ENCODE measurements at places on chromosomes 16 and 17. TPM values are rescaled to one million over a fixed set of nuclear protein-coding genes. Genes with fewer than 3 reads are reported as not detected.

- peak; percentile 61 for DNase-seq
- peak overlapping the region; percentile 62 for H3K4me3 ChIP-seq
- H3K4me1 ChIP-seq = peaks cover 18% of the 10 kb centered on the region
These were observed 690 bp downstream of the PITPNC1 start for GRCh38 chr17:67377488-67378453.

- H3K4me3 ChIP-seq = no peak overlapping the region
- no peaks in the 10 kb centered on the region for H3K4me1 ChIP-seq
- H3K27me3 ChIP-seq = no peaks in the 10 kb centered on the region
- DNase-seq = no peak
- H3K27ac ChIP-seq = no peak overlapping the region
- no peaks in the 10 kb centered on the region for H3K36me3 ChIP-seq
These were observed 882.8 kb upstream of the SOX9 start for GRCh38 chr17:71237903-71238538.

- no peaks in the 10 kb centered on the region for H3K36me3 ChIP-seq
- peak; percentile 76 for DNase-seq
- H3K27me3 ChIP-seq = no peaks in the 10 kb centered on the region
- H3K27ac ChIP-seq = no peak overlapping the region
- H3K4me3 ChIP-seq = peak overlapping the region; percentile 47
- peaks cover 25% of the 10 kb centered on the region for H3K4me1 ChIP-seq
These were observed 16.9 kb downstream of the GRIN2C start for GRCh38 chr17:74842599-74843351.

DNA sequence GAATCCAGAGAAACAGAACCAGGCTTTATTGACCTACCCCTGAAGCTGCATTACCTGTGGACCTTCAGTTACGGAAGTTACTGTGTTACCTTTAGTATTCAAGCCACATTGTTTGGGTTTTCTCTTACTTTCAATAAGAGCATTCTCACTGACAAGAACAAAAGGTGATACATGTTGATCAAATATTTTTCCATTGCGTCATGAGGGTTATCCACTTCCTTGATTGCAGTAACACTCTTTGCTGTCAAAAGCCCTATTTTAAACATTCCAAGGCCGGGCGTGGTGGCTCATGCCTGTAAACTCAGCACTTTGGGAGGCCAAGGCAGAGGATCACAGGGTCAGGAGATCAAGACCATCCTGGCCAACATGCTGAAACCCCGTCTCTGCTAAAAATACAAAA, 28.6 kb upstream of the PAFAH1B1 start:
- no peak overlapping the region for H3K27ac ChIP-seq
- H3K4me1 ChIP-seq = no peaks in the 10 kb centered on the region
- H3K36me3 ChIP-seq = no peaks in the 10 kb centered on the region
- no peak overlapping the region for H3K4me3 ChIP-seq

- H3K36me3 ChIP-seq = no peaks in the 10 kb centered on the region
- H3K4me3 ChIP-seq = no peak overlapping the region
- no peaks in the 10 kb centered on the region for H3K27me3 ChIP-seq
- no peaks in the 10 kb centered on the region for H3K4me1 ChIP-seq
- H3K27ac ChIP-seq = no peak overlapping the region
These were observed 14.4 kb downstream of the FA2H start for GRCh38 chr16:74760007-74760767.

DNA sequence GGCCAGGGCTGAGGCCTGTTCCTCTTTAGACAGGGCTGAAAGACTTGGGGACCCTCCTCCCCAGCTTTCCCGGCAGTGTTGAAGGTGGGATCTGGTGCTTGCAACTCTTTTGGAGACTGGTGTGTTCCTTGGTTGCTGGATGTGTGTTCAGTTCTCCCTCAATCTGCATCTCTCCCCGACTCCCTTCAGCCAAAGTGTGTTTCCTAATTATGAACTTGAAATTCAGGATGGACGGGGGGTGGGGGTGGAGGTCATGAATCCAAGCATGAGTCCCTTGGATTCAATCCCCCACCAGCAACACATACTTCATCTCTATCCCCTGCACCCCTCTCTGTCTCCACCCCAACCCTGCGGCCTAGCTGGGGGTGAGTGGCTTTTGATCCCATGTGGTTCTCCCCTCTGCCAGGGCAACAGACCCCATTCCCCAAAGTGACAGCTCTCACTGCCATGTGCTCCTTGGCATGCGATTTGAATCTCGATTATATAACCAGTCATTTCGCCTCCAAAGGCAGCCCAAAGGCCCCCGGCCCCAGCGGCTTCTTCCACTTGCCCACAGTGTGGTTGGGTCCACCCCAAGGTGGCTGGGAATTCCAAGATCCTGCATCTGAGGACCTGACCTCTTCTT, 1.3 kb downstream of the ARHGAP23 start:
- peak overlapping the region; percentile 72 for H3K4me3 ChIP-seq
- no peaks in the 10 kb centered on the region for H3K27me3 ChIP-seq
- H3K4me1 ChIP-seq = peaks cover 79% of the 10 kb centered on the region
- H3K27ac ChIP-seq = peak overlapping the region; percentile 91

DNA sequence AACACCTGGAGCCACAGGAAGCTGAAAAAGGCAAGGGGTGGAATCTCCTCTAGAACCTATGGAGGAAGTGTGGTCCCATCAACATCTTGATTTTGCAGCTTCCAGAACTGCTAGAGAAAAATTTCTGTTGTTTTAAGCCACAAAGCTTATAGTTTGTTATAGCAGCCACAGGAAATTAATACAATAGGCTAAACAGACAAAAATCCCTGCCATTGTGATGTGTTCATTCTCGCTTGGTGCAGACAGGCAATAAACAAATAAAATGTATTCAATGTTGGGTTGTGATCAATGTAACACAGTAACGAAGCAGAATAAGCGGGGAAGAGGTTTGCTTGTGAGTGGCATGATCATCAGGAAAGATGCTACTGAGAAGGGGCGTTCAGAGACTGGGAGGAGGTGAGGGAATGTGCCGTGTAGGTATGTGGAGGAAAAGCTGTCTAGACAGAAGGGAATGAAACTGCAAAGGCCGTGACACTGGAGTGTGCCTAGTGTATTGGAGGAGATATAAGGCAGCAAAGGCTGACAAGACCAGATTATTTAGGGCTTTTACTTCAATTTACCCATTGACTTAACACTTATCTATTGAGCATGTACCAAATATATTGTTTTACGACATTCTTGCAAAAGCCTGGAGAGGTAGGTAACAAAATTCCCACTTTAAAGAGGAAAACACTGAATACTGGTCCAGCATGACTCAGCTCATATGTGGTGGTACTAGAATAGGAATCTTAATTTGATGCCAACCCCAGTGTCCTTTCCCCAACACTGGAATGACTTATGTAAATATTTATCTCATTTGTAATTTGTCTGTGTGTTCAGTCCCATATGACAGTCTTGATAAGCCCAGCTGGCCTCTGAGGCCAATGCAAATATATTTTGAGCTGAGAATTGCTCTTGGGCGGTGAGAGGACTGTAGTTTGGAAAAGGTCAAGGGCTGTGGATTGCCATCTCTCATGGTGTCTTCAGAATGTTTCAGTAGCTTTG, 375.9 kb downstream of the CDH13 start:
- no peaks in the 10 kb centered on the region for H3K36me3 ChIP-seq
- H3K27ac ChIP-seq = no peak overlapping the region
- no peaks in the 10 kb centered on the region for H3K27me3 ChIP-seq
- no peaks in the 10 kb centered on the region for H3K4me1 ChIP-seq
- DNase-seq = no peak

GRCh38 chr17:70767102-70767701, 597.9 kb downstream of the KCNJ2 start:
- H3K27ac ChIP-seq = no peak overlapping the region
- no peak for DNase-seq
- H3K4me1 ChIP-seq = no peaks in the 10 kb centered on the region
- H3K4me3 ChIP-seq = no peak overlapping the region
- no peaks in the 10 kb centered on the region for H3K27me3 ChIP-seq

- no peaks in the 10 kb centered on the region for H3K4me1 ChIP-seq
- H3K4me3 ChIP-seq = no peak overlapping the region
- H3K27ac ChIP-seq = peak overlapping the region; percentile 12
- no peaks in the 10 kb centered on the region for H3K27me3 ChIP-seq
- no peaks in the 10 kb centered on the region for H3K36me3 ChIP-seq
These were observed 20.4 kb downstream of the CA4 start for GRCh38 chr17:60169921-60170817.

DNA sequence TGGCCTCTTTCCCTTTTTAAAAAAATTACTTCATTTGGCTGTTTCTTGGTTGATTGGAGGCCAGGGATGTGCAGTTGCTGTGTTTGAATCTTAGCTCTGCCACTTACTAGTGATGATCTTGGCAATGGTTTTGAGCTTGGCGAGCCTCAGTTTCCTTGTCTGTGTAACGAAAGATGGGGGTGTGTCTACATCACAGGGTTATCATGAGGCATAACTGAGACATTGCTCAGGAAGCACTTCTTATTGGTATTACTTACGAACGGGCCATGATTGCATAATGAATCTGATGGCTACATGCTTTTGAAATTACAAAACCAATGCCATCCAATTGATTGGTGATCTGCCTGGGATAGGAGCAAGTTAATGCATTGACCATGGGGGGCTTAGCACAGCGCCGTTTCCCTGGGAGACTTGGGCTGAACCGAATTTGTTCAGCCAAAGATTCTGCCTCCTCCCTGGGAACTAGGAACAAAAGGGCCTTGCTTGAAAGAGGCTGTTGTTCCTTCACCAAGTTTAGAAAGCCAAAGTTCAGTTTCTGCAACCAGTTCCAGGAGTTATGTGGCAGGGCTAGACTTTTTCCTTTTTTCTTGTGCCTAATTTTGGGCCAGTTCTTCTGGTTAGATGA, 21.9 kb downstream of the CMIP start:
- H3K4me3 ChIP-seq = no peak overlapping the region
- H3K27ac ChIP-seq = no peak overlapping the region
- DNase-seq = no peak
- H3K36me3 ChIP-seq = no peaks in the 10 kb centered on the region

DNA sequence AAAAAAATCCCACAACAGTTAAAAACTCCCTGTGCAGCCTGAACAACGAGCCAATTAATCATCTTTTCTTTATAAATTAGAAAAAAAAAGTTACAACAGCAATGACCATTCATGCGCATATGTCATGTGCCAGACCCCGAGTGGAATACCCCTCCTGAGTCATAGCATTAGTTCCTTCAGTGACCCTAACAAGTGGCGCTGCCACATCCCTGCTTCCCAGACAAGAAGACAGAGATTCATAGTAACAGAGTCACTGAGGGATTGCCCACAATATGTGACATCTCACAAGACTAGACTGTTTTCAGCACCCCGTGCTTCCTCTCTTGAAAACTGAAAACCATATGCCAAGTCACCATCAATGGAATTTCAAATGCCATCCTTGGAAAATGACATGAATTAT, 7.9 kb downstream of the UMOD start:
- H3K27ac ChIP-seq = no peak overlapping the region
- peaks cover 29% of the 10 kb centered on the region for H3K27me3 ChIP-seq
- no peak overlapping the region for H3K4me3 ChIP-seq
- no peaks in the 10 kb centered on the region for H3K36me3 ChIP-seq
- DNase-seq = no peak

- DNase-seq = no peak
- H3K4me1 ChIP-seq = peaks cover 4% of the 10 kb centered on the region
- H3K4me3 ChIP-seq = no peak overlapping the region
- H3K36me3 ChIP-seq = peaks cover 54% of the 10 kb centered on the region
These were observed 35.0 kb downstream of the ITGB3 start for GRCh38 chr17:47288531-47289116.

GRCh38 chr16:90048347-90048722, 28.8 kb downstream of the PRDM7 start:
- no peak overlapping the region for H3K27ac ChIP-seq
- peaks cover 13% of the 10 kb centered on the region for H3K4me1 ChIP-seq
- H3K27me3 ChIP-seq = peaks cover 6% of the 10 kb centered on the region
- DNase-seq = no peak

DNA sequence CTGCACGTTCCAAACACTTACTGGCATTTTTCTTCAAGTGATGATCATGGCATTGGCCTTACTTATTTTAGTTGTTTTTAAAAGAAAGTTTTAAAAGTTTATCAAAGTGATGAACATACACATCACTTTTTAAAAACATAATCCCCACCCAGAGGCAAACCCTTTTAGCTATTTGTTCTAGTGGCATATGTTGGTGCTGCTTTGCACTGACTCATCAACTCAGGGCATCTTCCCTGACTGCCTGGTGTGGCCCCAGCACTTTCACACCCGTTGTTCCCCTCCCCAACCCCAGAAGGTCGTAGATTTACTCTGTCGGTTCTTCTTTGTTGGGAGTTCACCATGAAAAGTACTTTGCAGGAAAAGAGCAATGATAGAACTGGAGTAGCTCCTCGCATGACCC, 161.3 kb downstream of the RPTOR start:
- no peaks in the 10 kb centered on the region for H3K27me3 ChIP-seq
- no peak for DNase-seq
- H3K4me3 ChIP-seq = no peak overlapping the region

The C17orf100 gene
- 0.63 TPM for total RNA-seq

The HAS3 gene
- 0.48 TPM for total RNA-seq

The HCRT gene
- total RNA-seq = not detected

The TRAF4 gene
- 1.5 TPM for total RNA-seq

The XAF1 gene
- 32.3 TPM for total RNA-seq

The BTBD17 gene
- total RNA-seq = not detected

The CIITA gene
- total RNA-seq = 11.7 TPM

The PRR29 gene
- total RNA-seq = 0.31 TPM

Measured in heart left ventricle (tissue), 16 donors.